ENCODE measurements at places on chromosomes 13 and 19.

DNA sequence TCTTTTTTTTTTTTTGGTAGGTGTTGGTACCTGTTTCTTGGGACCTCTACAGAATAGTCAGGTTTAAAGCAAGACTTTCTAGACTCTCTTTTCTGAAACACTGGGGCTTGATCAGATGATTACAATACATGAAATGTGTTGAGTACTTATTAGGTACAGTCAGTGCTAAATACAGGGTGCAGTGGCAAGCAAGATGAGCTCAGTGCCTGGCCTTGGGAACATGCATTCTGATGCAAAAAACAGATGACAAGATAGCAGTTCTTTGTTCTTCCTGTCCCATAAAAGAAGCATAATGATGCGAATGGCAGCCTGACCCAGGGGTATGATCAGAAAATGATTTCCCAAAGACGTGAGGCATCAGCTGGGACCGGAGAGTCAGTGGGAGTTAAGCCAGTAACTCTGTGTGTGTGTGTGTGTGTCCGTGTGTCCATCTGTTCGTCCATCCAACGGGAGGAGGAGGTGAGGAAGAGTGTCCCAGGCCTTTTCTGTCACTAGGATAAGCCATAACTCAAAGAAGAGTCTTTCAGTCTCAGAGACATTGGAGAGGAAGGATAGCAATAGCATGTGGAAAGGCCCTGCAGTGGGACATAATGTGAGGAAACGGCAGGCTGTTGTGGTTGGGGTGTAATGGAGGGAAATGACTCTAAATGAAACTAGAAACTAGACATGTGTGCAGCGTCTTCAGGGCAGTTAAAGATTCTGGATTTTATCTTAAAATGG, 32.2 kb downstream of the SLAIN1 start:
- DNase-seq, result no peak

- no peak for DNase-seq
Observed at GRCh38 chr19:49155820-49156346, 687 bp upstream of the HRC start.

GRCh38 chr19:18074192-18074591, 12.5 kb downstream of the IL12RB1 start:
- no peak for DNase-seq

DNA sequence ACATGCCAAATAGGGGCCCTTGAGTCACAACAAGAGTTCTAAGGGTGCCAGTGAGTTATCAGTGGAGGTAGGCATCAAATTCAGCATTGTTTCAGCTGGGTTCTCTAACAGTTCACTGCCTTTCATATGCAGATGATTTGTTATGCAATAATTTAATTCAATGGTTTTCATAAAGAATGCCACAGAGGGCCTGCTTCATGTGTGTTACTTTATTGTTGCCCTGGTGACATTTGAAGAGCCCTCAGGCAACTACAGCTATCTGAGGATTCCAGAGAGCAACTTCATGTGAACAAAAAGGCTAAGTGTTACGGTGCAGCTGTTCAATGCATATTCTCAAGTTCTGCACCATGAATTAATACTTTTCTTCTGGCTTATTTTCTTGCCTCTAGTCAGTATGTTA, 43.1 kb upstream of the STARD13 start:
- no peak for DNase-seq

GRCh38 chr19:30303131-30303654, 69.0 kb upstream of the ZNF536 start:
- DNase-seq, result no peak

DNA sequence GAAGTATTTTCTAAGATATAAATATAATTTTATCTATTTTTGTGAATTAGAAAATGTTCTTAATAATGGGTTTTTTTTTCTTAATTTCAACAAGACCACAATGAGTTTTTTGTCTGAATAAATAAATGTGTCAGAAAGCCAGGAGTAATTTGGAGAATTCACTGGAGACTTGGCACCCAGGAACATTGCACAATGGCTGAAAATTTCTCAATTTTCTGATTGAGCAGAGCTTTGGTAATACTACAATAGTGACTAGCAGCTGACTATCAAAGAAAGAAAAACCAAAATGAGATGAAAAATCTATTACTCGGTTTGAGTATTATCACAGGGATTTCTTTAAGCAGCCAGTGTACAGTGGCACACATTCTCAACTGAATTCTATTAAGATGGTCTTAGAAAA, 394.4 kb upstream of the PCDH20 start:
- no peak for DNase-seq

DNA sequence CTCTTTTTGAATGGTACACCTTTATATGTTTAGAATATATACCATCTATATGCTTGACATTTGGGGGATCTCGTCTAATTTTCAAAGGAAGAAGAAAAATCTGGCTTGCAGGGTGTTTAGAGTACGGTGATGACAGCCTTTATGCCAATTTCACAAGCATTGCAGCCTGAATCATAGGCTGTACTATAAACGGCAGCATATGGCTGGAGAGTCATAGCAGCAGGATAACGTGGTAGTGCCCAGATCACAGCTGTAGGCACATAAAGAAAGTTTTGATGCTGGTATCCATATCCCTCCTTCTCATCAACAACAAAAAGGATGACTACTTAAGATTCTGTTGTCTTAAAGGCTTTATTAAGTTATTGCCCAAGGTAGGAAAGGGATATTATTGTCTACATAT, 253.0 kb downstream of the PCDH9 start:
- no peak for DNase-seq

GRCh38 chr13:40484974-40485373, 181.5 kb downstream of the FOXO1 start:
- DNase-seq, result no peak

DNA sequence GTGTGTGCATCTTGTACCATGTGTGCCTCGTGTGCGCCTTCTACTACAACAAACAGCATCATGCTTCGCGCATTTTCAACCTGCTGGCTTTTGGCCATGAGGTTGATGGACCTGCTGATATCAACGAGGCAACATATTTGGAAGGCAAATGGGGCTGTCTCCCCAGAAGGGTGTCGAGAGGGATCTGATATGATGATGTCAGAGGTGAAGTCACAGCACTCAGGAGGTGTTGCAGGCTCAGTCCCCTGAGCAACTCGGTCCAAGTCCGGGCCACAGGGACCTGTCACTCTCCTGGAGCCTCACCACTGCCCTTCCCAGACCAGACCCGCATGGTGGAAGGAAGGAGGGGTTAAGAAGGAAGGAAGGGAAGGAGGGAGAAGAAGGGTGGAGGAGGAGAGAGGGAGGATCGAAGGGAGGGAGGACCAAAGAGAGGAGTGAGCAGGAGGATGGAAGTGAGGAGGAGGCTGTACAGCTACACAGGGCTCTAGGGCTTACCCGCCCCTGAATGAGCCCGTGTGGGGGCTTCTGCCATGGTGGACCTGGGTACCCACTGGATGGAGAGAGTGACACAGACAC, 6.7 kb upstream of the C13orf46 start:
- no peak for DNase-seq

DNA sequence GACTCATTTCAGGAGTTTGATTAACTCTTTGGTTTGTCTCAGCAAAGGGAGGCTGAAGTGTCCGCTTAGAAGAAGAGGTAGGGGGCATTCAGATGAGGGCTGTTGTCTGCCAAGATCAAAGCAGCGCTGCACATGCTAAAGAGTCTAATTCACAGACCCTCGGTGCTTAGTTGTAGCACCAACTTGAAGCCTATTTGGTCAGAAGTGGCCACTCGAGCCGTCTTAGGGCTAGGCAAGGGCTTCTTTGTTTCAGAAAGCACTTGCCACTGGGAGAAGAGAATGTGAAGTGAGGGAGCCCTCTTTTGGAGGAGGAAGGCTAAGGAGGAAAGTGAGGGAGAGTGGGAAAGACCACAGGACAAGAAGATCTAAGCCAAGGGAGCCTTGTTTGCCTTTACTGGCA, 313.4 kb upstream of the TMTC4 start:
- DNase-seq, result no peak

DNA sequence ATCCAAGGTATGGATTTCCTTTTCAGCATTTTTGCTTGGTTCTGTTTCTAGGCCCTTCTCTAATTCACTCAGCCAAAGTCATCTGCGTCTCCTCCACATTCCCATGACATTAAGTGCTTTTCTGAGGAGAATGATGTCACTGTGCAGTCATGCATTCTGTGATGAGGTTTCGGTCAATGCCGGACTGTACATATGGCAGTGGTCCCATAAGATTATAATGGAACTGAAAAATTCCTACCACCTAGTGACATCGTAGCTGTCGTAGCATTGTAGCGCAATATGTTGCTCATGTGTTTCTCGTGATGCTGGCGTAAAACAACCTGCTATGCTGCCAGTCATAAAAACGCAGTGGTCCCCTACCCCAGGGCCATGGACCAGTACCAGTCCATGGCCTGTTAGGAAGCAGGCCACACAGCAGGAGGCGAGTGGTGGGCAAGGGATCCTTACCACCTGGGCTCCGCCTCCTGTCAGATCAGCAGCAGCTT, 63.4 kb upstream of the TNFRSF19 start:
- no peak for DNase-seq

DNA sequence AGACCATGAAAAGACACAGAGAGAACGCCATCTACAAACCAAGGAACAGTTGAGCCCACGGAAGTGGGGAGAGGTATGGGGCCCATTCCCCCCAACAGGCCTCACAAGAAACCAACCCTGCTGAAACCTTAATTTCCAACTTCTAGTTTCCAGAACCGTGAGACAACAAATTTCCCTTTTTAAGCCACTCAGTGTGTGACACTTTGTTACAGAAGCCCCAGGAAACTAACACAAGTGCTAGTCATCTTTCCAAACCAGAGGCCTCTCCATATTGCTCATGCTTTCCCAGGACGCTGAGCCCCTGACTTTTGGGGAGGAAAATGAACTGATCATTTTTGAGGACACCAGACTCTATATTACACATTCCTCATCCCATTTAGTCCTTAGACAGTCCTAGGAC, 186.8 kb downstream of the NUFIP1 start:
- DNase-seq, result no peak

DNA sequence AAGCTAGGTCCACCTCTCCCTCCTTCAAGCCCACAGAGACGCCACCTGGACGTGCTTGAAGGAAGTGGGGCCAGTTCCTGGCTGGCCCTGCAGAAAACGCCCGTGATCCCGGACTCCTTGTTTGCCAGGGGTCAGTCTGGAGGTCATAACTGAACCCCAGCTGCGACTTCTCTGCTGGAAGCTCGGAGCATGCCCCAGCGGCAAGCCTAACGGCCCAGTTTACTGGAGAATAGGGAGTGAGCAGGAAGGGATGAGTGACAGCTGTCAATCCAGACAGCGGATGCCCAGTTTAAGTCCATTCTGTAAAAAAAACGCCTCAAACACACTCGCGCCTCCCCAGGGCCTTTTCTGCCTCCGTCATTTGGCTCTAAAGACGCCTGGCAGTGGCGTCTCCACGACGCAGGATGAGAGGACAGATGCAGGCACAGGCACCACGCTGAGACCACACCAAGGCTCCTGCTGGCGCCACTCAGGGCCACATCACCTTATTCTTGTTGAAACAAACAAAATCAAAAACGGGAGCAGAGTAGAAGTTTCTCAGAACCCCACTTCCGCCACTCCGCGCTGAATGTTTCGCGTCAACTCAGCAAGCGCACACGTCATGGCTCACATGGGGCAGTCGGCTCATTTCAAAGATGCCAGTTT, 57.6 kb downstream of the RASA3 start:
- no peak for DNase-seq

- DNase-seq, result peak; percentile 40
Observed at GRCh38 chr19:377801-378581, 31.0 kb downstream of the C2CD4C start.

- DNase-seq, result no peak
Observed at GRCh38 chr13:22126433-22127021, 455.7 kb downstream of the FGF9 start.

GRCh38 chr13:63741029-63741813, 2325.6 kb upstream of the PCDH20 start:
- DNase-seq, result no peak

- no peak for DNase-seq
Observed at GRCh38 chr19:3770136-3770999, 1.7 kb downstream of the RAX2 start.

GRCh38 chr19:34265221-34265650, 10.9 kb downstream of the GARRE1 start:
- DNase-seq, result no peak

DNA sequence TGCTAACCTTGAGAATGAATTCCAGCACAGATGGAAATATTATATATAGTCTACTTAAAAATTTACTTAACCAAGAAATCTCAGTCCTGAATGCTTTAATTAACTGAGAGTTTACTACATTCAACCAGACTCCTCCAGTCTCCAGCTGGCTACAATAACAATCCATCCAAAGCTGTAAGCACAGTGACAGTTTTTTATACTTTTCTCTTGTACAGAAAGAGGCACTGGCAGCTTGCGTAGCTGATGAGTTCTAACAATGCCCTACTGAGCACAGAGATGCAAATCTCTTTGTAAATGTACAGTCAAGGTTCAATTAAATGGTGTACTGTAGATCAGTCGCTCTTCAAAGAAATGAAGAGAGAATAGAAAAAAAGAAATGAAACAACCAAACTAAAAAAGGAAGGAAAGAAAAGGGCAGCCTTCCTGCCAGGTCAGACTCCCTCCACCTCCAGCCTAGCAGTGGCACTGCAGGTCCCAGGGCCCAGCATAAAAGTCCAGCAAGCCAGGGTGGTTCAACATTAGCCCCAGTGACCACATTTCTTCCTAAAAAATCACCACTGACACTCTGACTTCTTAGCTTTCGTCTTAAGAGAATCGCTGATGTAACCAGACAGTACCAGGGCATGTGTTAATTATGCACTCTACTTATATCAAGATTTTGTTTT, 88.4 kb downstream of the SACS start:
- no peak for DNase-seq

GRCh38 chr13:95955255-95955654, 97.9 kb downstream of the UGGT2 start:
- DNase-seq, result no peak

DNA sequence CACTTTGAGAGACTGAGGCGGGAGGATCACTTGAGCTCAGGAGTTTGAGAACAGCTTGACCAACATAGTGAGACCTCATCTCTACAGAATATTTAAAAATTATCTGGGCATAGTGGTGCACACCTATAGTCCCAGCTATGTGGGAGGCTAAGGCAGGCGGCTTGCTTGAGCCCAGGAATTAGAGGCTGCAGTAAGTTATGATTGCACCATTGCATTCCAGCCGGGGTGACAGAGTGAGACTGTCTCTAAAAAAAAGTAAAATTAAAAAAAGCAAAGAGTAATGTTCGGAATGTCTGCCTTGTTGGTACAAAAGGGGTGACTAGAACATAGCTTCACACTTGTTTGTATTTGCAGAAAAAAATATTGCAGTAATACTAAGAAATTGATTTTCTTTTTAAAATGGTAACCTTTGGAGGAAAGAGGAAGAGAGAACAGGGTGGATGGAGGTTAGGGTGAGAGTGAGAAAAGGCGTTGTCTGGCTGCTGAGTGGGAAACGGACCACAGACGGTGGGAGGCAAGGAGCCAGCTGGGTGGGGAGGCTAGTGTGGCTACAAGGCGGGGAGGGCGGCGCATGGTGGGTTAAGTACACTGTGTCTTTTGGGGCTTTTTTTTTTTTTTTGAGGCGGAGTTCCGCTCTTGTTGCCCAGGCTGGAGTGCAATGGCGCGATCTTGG, 10.2 kb downstream of the PPP1R14A start:
- DNase-seq, result no peak

DNA sequence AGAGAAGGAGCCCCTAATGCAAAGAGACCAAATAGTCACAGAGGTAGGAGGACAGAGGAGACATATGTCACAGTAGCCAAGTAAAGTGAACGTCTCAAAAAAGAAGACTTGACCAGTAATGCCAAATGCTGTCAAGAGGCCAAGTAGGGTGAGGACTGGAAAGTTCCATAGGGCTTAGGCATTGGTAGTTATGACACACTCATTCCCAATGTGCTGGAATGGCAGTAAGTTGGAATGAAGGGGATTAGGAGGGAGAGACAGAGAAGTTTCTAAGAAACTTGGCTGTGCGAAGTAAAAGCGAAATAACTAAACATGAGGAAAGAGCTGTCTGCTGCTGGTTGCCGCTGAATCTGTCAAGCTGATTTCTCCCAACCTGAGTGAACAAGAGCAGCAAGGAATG, 14.9 kb upstream of the FRY start:
- DNase-seq, result no peak

Measured in H54 (cell line).